ENCODE measurements at places on chromosomes 7 and 10.

- DNase-seq = no peak
These were observed 395.9 kb upstream of the PODXL start for GRCh38 chr7:131952365-131952764.

GRCh38 chr10:23413629-23414089 lies 25.2 kb upstream of the OTUD1 start:
- no peak for DNase-seq

GRCh38 chr10:35781643-35782035 lies 139.5 kb upstream of the FZD8 start:
- DNase-seq = no peak

GRCh38 chr7:142323706-142324105 lies 65.8 kb upstream of the PRSS58 start:
- no peak for DNase-seq

DNA sequence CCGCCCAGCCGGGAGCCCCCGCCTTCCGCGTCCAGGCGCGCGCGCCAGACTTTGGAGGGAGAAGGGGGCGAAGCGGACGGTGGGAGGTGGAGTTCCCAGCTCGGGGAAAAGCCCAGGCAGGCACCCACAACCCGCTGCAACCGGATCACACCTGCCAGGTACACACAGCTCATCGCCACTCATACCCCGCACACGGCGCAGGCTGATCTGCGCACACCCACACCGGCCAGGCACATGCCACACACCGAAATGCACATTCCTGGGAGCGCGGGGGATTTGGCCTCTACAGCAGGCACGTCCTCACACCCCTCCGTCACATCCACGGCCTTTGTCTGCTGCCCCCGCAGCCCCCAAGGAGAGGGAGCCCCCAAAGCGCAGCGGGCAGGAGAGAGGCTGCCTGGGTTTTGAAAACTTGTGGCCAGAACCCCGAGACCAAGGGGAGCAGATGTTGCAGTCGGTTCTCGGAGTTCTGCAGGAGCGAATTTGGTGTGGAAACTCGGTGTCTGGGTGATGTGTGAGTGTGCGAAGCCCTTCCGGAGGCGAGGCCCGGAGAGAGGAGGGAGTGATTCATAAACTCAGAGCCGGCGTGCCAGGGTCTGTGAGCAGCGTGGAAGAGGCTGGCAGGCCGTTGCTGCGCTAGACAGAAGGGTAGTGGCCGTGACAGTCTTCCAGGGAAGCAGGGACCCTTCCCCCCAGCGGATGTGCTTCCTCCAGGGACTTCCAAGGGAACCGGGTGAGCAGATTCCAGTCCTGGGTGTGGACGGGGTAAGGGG lies 734 bp downstream of the CHST3 start:
- peak; percentile 88 for DNase-seq

Measured in right atrium auricular region (tissue), 2 donors.